Fibroblast of lung (primary cell): ENCODE measurements at places on chromosomes 1 and 21. TPM values are rescaled to one million over a fixed set of nuclear protein-coding genes. Genes with fewer than 3 reads are reported as not detected.

GRCh38 chr1:174077749-174078490 is 55.8 kb upstream of the RC3H1 start:
- no peak overlapping the region for H3K4me3 ChIP-seq
- H3K27ac ChIP-seq, result no peak overlapping the region
- H3K36me3 ChIP-seq, result no peaks in the 10 kb centered on the region
- peak; percentile 18 for DNase-seq

- DNase-seq, result no peak
- H3K36me3 ChIP-seq, result no peaks in the 10 kb centered on the region
- no peaks in the 10 kb centered on the region for H3K27me3 ChIP-seq
- H3K27ac ChIP-seq, result no peak overlapping the region
- H3K4me1 ChIP-seq, result no peaks in the 10 kb centered on the region
Measured at GRCh38 chr21:25757531-25757930, 22.8 kb downstream of the GABPA start.

- H3K4me3 ChIP-seq, result no peak overlapping the region
- H3K36me3 ChIP-seq, result no peaks in the 10 kb centered on the region
- DNase-seq, result no peak
- no peaks in the 10 kb centered on the region for H3K4me1 ChIP-seq
- H3K27ac ChIP-seq, result no peak overlapping the region
Measured at GRCh38 chr1:205024679-205025078, 18.3 kb upstream of the CNTN2 start.

DNA sequence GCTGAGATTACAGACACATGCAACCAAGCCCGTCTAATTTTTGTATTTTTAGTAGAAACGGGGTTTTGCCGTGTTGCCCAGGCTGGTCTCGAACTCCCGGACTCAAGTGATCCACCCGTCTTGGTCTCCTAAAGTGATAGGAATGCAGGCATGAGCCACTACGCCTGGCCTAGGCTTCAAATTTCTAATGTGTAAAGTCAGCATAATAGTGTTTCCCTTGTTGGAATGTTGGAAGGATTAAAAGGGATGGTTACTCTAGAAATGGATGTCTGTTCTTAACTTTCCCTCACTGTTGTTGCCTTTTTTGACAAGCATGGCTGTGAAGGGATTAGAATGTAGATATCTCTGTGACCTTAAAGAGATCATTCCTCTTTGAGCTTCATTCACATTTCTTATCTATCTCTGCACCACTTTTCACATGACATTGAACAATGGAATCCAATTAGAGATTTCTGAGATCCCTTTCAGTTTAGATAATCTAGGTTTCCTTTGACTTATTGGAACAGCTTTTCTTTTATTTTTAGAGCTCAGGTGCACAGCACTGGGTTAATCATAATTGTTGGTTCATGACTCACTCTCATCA is 33.7 kb downstream of the NFASC start:
- H3K27ac ChIP-seq, result no peak overlapping the region
- no peaks in the 10 kb centered on the region for H3K36me3 ChIP-seq
- peak; percentile 58 for DNase-seq
- H3K4me1 ChIP-seq, result no peaks in the 10 kb centered on the region
- no peaks in the 10 kb centered on the region for H3K27me3 ChIP-seq
- no peak overlapping the region for H3K4me3 ChIP-seq

DNA sequence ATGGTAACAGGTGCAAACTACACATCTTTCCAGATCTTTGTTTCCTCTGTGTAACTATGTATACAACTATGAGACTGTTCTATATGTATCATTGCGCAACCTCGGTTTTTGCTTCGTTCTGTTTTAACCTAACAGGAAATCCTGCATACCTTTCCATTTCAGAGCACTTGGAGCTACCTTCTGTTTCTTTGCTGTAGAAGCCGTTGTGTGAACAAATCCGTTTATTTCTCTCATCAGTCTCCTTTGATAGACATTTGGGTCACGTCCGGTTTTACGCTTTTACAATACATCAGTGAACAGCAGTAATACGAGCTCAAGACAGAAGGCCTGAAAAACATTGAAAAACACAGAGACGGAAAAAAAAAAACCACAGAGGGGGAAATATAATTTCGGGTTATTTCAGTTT is 10.5 kb downstream of the ATP5IF1 start:
- peak overlapping the region; percentile 66 for H3K4me3 ChIP-seq
- H3K27ac ChIP-seq, result peak overlapping the region; percentile 57
- no peaks in the 10 kb centered on the region for H3K36me3 ChIP-seq
- no peak for DNase-seq

GRCh38 chr21:46021398-46021797 is 39.8 kb downstream of the COL6A1 start:
- H3K36me3 ChIP-seq, result no peaks in the 10 kb centered on the region
- H3K27me3 ChIP-seq, result no peaks in the 10 kb centered on the region
- no peak overlapping the region for H3K27ac ChIP-seq
- peaks cover 7% of the 10 kb centered on the region for H3K4me1 ChIP-seq
- DNase-seq, result no peak
- no peak overlapping the region for H3K4me3 ChIP-seq

DNA sequence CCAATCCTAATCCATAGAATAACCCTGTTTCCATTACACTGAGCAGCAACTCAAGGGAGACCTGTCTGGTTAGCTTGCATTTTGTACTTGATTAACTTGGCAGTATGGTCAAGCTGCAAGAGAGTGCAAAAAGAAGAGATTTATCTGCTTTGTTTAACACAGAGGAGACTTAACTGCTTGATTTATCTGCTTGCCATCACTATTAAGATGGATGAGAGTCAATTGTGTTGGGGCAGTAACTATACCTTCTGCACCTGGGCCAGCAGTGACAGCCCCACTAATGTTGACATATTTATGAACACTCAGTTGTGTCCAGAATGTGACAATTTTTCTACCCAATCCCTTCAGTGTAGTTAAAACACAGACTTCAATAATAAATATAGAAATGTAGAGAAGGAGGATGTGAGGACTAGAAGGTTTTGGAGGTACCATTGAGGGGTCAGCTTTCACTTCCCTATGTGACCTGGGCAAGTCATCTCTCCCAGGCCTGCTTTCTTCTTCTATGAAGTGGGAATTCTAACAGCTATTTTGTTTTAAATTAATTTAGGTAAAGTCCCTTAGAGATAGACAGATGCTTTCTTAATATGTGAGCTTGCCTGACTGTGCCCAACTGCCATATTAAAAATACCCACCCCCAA is 159.1 kb upstream of the KCNK2 start:
- H3K4me3 ChIP-seq, result no peak overlapping the region
- no peaks in the 10 kb centered on the region for H3K36me3 ChIP-seq
- DNase-seq, result no peak
- H3K27me3 ChIP-seq, result no peaks in the 10 kb centered on the region

DNA sequence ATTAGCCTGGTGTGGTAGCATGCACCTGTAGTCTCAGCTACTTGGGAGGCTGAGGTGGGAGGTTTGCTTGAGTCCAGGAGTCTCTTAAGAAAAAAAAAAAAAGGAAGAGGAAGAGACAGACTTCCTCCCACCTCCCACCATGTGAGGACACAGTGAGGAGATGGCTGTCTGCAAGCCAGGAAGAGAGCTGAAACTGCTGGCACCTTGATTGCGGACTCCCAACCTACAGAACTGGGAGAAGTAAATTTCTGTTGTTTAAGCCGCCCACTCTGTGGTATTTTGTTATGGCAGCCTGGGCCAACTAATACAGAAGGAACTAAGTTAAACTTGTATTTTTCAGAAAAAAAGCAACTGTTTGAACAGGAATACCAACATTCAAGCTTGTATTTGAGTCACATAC is 21.7 kb downstream of the DOP1B start:
- H3K27me3 ChIP-seq, result no peaks in the 10 kb centered on the region
- H3K4me3 ChIP-seq, result no peak overlapping the region
- H3K4me1 ChIP-seq, result no peaks in the 10 kb centered on the region
- no peak overlapping the region for H3K27ac ChIP-seq

DNA sequence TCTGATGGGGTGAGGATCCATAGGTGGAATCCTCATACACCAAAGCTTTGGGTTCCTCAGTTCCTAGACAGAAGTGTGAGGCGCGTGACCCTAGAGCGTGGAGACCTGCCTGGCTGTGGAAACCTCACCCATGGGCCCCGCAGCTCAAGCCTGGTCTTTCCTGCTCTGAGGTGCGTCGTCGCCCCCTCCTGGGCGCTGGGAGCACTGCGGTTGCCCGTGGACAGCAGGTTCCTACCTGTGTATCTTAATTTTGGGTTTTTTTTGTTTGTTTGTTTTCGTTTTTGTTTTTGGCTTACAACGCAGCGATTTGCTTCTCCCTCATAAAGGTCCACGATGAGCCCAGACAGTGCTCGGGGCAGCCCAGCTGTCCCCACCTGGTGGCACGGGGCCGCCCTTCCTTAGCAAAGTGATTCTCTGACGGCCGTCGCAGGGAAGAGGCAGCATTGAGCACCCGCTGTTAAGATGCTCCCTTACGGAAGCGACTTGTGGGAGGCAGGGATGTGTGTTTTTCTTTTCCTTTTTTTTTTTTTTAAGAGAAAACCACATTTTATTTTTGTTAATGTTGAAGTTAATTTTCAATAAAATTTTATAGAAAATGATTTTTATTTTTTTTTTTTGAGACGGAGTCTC is 36.5 kb upstream of the TRAPPC10 start:
- H3K4me3 ChIP-seq, result no peak overlapping the region
- H3K27ac ChIP-seq, result no peak overlapping the region
- no peaks in the 10 kb centered on the region for H3K27me3 ChIP-seq
- H3K4me1 ChIP-seq, result no peaks in the 10 kb centered on the region

- no peaks in the 10 kb centered on the region for H3K27me3 ChIP-seq
- H3K4me3 ChIP-seq, result no peak overlapping the region
- H3K4me1 ChIP-seq, result no peaks in the 10 kb centered on the region
- DNase-seq, result peak; percentile 57
Measured at GRCh38 chr1:71587961-71588360, 507.1 kb upstream of the ZRANB2 start.

GRCh38 chr1:41340655-41341364 is 20.4 kb upstream of the FOXO6 start:
- H3K27ac ChIP-seq, result no peak overlapping the region
- no peak for DNase-seq
- no peaks in the 10 kb centered on the region for H3K36me3 ChIP-seq

Gene EDARADD
- not detected in 2 replicates for total RNA-seq

Gene YOD1
- 5.6 and 6.2 TPM in 2 replicates for total RNA-seq

Gene OR2T2
- not detected in 2 replicates for total RNA-seq

Gene HMGCS2
- not detected in 2 replicates for total RNA-seq
